SK-N-DZ (cell line): ENCODE measurements at places on chromosomes 16 and 17.

DNA sequence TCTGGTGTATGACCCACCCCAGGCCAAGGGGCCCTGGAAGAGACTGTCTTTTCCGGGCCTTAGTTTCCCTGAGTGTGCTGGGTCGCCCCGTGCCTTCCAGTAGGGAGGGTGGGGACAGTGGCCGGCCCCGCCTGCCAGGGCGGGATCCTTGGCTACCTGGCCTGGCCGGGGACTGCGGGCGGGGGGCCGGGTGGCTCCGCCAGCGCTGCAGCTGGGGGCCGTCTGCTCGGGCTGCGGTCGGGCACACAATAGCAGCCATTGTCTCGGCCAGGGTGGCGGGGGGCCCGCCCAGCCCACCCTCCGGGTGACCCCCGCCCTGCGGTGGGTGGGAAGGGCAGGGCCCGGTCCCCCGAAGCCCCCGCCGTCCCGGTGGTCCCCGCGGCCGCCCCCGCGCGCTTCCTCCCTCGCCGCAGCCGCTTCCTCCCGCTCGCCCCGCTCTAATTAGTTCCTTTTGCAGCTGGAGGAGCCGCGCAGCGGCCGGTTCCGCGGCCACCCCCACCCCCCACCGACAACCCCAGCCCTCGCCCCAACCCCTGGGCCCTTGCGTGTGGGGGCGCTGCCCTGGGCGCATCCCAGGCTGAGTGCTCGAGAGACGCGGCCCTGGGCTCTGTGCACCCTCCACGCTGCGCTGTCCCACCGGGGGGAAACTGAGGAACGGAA, 11.6 kb downstream of the GLIS2 start:
- no peak for DNase-seq

DNA sequence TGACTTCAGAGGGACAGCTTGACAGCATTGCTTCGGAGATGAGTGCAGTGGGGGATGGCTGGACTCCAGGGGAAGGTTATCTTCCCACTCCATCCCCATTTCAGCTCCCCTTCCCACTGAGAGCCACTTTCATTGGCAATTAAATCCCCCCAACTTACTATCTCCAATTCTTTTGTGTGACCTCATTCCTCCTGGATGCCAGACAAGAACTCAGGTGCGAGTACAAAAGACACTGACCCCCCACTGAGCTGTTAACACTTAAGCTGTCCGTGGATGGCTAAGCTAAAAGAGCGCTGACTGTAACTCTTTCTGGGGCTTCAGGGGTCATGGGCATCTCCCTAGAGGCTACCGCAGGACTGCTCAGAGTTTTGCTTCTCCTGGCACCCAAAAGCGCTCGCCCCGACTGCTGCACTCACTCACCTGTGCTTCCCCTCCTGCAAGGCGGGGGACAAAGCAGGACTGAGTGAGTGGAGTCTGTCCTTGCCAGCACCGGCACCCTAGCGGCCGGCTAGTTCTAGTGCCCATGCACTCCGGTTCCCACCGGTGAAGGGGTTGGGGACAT, 44.8 kb upstream of the FBXO47 start:
- no peak for DNase-seq

- DNase-seq: no peak
Observed at GRCh38 chr17:20203761-20204263, 194.7 kb downstream of the SPECC1 start.

- peak; percentile 65 for DNase-seq
Observed at GRCh38 chr17:63699638-63700527, at the start of gene LIMD2. LIMD2 (minus strand) TSS chr17:63700125; CDS start chr17:63699298, 827 bp downstream.

GRCh38 chr16:61813339-61813738, 222.9 kb downstream of the CDH8 start:
- no peak for DNase-seq
